Eye (tissue), 1 donor: ENCODE measurements at places on chromosomes 4 and X.
A peak's percentile ranks its signal among the peaks of the same experiment; 100 is the strongest.

DNA sequence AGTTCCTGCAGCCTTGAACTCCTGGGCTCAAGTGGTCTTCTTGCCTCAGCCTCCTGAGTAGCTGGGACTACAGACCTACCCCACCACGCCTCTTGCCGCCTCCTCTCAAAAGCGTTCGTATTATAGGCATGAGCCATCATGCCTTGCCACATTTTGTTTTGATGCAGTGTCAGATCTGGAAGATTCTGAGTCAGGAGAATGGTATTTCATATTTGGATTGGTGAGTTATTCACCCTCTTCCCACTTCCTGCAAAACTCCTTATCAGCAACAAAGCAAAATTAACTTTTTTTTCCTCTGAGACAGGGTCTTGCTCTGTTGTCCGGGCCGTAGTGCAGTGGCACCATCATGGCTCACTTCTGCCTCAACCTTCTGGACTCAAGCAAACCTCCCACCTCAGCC lies 29.6 kb downstream of the REST start:
- no peak for DNase-seq

- DNase-seq, result no peak
Measured at GRCh38 chrX:135403374-135403773, 18.4 kb upstream of the SMIM10L2A start.

DNA sequence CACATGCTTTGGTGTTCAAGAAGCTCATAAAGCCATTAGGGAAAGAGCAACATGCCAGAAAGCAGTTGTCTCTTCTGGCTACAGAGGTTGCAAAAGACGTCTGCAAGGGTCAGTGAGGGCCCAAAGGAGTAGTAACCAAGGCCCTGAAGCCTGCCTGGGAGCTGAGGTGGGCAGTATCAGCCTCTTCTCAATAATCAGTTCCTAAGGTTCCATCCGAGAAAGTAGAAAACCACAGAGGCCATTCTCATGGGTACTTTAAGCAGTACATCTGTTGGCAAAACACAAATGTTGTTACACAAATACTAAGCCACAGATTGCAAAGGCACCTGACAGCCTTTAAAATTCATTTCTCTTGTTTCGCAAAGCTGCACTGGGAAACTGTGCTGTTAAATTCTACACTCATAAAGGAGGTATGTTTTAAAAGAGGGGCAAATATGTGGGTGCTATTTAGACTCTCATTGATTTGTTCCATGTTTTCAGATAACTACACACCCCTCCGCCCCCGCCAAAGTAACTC lies 37.7 kb downstream of the MECP2 start:
- DNase-seq, result no peak

DNA sequence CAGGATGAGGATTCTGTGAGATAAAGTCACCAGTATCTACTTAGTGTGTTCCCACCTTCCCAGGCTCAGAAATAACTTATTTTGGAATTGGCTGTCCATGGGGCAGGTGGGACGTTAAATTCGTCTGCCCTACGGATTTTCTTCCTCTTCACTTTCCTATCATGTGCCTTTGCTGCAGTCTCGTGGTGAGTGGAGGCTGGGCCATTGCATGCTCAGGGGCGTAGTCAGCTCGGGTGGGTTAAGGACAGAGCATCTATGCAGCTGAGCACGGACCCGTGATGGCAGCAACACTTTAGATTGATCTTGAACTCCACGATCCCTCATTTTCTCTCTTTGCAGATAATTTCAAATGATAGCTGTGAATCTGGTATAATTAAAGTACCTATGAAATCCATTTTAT lies 51.5 kb downstream of the CLDN22 start:
- DNase-seq, result no peak

- no peak for DNase-seq
Measured at GRCh38 chr4:83782591-83782990, 246.7 kb downstream of the GPAT3 start.

- no peak for DNase-seq
Measured at GRCh38 chr4:1403177-1403583, 3.1 kb downstream of the NKX1-1 start.

DNA sequence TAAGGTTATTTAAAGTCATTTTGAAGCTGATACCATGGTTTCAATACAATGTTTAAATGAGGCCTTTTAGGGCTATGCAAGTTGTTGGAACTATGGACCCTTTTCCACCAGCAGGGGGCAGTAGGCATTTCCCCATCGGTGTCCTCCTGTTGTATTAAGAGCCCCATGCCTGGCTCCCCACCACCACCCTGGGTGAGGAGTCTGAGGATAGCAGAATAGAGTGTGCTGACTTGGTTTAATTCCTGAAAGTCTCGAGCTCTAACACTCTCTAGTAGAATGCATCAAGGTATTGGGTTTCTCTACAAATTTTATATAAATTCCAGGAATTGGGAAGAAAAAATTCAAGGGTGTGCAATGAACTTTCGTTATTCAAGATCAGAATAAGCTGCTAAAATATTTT lies 234.8 kb upstream of the JADE1 start:
- peak; percentile 26 for DNase-seq

GRCh38 chrX:1555370-1555769 lies 18.4 kb upstream of the P2RY8 start:
- DNase-seq, result no peak

DNA sequence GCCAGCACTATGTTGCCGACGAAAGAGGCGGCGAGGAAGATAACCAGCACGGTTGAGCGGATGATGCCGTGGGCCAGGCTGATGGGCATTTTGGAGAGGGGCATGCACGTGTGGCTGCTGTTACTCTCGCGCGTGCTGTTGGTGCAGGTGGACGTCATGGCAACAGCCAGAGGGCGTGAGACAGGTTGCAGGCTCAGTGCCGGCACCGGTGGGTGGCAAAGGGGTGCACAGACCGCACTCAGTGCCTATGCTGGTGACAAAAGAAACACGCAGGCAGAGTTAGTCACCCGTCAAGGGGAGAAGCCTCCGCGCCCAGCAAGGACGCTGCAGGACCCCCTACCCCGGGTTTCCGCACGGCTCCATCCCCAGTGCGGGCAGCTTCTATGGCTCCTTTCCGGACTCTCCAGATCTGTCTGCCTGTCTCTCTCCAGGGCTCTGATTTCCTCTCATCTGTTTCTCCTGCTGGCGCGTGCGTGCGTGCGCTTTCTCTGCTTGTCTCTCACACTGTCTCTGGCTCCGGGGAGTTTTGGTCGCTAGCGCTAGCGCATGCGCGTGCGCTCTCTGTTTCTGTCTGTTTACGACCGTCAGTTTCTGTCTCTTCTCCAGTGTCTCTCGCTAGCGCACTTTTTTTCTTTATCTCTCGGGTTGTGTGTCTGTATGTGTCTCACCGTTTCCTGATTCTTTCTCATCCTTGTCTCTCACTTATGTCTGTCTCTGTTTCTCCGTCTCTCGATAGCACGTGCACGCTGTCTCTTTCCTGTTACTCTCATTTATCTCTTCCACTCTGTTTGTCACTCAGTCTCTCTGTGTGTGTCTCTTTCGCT lies 2.1 kb downstream of the GPR101 start:
- peak; percentile 70 for DNase-seq

DNA sequence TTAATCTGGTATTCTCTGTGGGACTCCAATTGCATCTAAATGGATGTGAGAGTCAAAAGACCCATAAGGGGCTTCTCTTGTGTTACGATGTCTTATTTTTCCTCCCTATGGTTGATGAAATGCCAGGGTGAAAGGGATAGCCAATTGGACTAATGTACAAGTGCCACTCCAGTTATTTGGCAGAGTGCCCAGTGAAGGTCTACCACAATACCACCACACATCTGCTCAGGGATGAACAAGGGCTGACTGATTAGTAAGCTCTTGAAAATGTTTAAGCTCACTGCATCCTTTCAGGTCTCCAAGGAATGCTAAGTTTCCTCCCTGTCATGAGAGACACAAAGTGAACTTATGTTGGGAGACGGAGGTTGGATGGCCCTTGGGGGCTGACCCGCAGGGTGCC lies 57.8 kb downstream of the HEPH start:
- DNase-seq, result no peak

- no peak for DNase-seq
Measured at GRCh38 chr4:138967313-138967712, 48.3 kb upstream of the NOCT start.

GRCh38 chrX:64202808-64203325 lies 2.6 kb downstream of the AMER1 start:
- peak; percentile 5 for DNase-seq

- no peak for DNase-seq
Measured at GRCh38 chr4:35982318-35982717, 262.0 kb downstream of the ARAP2 start.

- DNase-seq, result no peak
Measured at GRCh38 chr4:55173580-55173979, 48.2 kb upstream of the KDR start.
